ENCODE measurements at places on chromosomes 1 and 21.

DNA sequence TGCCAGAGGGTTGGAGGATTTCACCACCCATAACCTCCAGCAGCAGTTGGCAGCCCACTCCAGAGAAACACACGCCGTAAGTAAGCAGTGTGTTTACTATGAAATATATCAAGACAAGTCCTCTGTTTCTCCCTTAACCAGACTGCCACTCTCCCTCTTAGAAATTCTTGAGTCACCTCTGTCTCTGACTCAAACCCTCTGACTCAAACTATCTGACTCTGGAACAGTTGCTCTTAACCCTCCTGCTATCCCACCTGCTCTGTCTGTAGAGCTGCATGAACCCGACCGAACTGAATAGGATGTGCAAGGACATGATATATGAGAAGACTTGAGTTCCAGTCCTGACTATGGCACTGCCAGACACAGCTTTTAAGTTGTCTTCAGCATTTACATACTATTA lies 14.1 kb downstream of the INPP5B start:
- no peak for DNase-seq

DNA sequence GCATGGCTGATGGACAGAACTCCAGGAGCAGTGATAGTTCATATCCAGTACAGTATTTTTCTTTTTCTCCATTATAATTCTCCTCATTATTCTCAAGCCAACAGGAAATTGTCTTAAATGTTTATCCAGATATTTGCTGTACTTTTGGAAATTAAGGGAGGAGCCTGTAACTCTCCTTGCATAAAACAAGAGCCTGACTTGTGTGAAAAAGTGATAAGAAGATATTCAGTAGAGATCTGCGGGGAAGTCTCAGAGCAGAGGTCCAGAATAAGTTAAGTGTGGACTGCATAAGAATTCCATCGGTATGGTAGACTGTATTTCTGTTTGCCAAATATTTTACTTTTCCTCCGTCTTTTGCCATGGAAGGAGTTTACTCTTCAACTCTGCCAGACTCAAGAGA lies 70.2 kb downstream of the BACH1 start:
- DNase-seq: no peak

GRCh38 chr1:20727746-20728316 lies 4.7 kb downstream of the SH2D5 start:
- DNase-seq: no peak

DNA sequence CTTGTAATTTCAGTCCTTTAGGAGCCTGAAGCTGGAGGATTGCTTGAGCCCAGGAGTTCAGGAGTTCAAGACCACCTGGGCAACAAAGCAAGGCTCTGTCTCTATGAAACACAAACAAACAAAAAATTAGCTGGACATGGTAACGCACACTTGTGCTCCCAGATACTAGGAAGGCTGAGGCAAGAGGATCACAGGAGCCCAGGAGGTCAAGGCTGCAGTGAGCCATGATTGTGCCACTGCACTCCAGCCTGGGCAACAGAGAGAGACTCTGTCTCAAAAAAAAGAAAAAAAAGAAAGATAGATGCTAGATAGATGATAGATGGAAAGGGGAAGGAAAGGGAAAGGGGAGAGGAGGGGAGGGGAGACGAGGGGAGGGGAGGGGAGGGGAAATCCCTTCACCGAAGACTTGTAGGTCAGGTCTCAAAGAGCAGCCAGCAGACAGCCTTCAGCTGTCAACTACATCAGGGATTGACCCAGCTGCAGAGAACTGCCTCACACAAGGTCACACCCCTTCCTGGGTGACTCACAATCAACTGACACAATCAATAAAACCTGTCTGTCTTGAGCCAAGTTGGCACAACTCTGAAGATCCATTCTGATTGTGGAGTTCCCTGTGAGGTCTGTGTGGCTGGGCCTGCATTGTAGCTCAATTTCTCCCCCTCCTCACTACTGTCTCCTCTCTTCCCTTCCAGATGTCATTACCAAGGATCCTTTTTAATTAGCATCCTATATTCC lies 200.6 kb downstream of the RGS7 start:
- no peak for DNase-seq

DNA sequence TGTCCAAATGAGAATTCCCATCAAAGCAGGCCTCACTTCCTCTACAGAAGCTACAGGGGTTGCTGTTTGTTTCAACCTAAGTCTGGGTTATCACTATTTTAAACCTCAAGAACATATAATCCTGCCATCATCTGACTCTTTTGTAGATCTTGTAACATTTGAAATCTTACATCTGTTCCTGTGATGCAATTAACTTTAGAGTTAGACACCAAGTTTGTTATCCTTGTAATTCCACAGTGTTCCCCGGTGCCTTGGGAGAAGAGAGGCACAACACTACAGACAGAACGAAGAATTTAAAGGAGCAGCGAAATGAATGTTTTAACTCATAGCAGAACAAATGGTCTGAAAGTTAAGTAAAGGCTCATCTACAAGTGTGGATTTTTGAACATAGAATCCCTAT lies 116.1 kb downstream of the UCHL5 start:
- DNase-seq: no peak

- DNase-seq: no peak
These were observed 15.1 kb downstream of the TBX15 start for GRCh38 chr1:118973032-118973431.

GRCh38 chr1:183807549-183808168 lies 2.7 kb downstream of the RGL1 start:
- no peak for DNase-seq

DNA sequence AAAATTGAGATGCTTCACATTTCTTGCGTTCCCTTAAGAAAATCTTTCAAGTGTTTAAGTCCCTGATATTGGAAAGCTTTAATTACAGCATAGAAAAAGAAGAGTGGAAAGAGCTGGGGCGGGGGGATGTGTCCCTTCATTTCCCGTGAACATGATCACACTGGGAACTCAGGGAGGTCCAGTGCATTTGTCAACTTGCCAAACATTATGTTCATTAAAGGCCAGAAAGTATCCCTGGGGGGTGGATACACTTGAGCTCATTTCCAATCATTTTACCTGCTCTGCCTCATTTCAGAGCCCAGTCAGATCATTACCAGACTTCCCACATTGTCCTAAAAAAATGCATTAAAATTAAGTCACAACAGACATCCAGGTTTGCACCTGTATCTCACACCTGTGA lies 123.6 kb upstream of the KCNJ15 start:
- no peak for DNase-seq

DNA sequence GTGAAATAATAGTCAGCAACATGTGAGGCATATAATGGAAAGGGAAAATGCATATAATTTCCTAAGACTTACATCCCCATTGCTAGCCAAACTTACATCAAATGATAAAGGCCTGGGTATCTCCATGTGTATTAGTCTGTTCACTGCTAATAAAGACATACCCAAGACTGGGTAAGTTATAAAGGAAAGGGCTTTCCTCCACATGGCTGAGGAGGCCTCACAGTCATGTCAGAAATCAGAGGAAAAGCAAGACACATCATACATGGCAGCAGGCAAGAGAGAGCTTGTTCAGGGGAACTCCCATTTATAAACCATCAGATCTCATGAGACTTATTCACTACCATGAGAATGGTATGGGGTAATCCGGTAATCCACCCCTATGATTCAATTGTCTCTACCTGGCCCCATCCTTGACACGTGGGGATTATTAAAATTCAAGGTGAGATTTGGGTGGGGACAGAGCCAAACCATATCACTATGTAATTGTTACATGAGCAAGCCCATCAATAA lies 161.5 kb upstream of the SAMSN1 start:
- no peak for DNase-seq

Measured in activated CD4-positive, alpha-beta T cell treated with anti-CD3 and anti-CD28 coated beads, Interleukin-2, amount 50 U/mL, for 1 hour (primary cell).